ENCODE measurements at places on chromosomes 7 and 10.

DNA sequence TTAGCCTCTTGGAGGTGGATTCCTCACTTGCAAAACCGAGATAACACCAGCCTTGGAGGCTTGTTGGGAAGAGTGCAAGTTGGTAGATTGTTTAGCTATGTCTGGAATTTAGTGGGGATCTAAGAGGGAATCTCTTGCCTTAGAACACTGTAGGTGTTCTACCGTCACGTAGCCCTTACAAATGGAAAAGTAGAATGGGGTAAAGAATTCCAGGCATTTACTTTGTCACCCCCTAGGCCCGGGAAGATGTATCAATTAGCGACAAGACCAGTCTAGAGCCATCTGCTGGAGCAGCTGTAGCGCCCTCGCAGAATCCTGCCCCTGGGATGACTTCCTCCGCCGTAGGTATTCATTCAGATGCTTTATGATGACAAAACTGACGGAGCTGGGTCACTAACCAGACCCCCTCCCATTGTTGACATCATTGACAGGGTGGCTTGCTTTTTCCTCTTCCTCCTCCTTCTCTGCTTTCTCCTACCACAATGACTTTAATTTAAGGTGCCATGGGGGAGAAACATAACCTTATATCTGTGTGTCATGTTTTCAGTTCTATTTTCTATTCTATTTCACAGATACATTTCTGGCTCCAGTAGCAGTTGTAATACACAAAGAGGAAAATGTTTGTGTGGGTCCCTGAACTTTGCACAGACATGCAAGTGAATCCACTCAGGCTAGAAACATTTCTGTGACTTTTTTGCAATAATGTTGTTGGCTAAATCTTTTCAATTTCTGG is 262.6 kb upstream of the LYZL1 start:
- no peak overlapping the region for H3K4me3 ChIP-seq
- H3K27ac ChIP-seq = no peak overlapping the region
- no peaks in the 10 kb centered on the region for H3K36me3 ChIP-seq
- no peak for DNase-seq

DNA sequence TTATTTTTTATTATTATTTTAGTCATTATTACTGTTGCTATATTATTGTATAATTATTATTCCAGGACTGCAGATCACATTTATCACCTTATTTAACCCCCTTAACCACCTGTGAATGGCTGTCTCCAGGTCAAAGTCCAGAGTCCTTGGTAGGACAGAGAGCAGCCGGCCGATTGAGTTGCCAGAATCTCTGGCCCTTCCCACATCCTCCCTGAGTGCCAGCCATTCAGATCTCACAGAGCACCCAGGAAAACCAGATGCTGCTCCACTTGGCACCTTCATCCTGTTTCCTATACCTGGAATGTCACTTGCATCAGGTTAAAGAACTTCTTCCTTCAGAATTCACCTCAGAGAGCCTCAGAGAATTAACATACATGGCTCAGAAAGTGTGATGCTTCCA is 101.1 kb downstream of the ELAPOR2 start:
- no peaks in the 10 kb centered on the region for H3K36me3 ChIP-seq
- H3K27me3 ChIP-seq = no peaks in the 10 kb centered on the region
- no peak overlapping the region for H3K27ac ChIP-seq

DNA sequence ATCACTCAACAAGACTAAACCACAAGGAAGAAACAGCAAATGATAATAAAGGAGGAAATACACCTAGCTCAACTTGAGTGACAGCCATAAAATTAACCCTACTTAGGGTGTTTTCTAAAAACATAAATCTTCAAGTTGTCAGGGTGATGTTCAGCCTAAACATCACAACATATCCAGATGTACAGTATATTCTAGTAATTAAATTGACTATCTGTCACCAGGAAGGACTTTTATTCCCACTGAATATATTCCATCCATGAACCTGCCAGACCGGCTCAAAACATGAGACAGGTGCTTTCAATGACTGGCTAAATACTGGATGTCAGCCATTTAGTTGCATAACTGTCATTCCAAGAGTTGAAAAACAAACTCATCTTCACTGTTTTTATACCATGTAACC is 298.1 kb upstream of the NEBL start:
- H3K4me1 ChIP-seq = no peaks in the 10 kb centered on the region
- no peak overlapping the region for H3K4me3 ChIP-seq
- no peak for DNase-seq
- H3K27ac ChIP-seq = no peak overlapping the region
- H3K27me3 ChIP-seq = no peaks in the 10 kb centered on the region

DNA sequence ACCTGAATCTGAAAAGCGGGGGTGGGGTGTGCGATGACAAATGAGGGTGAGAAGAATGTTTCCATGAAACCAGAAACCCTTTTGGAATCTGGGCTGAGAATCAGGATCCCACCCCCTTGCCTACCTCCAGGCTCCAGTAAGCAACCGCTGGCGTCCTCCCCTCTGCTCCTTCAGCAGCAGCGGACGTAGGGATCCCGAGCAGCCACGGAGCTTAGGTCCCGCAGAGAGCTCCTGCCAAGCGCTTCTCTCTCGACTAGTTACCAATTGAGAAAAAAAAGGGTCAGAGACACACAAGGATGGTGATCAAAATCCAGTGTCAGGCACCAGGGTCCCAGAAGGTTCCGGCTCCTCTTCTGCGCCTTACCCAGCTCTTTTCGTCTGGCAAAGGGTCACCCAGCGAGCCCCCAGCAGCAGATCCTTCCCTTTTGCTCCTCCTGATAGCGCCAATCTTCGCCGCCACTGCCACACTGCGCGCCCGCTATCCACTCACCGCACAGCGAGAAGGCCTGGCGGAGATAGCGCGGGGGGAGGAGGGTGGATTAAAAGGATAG is 733.5 kb downstream of the ZWINT start:
- no peak for DNase-seq
- H3K36me3 ChIP-seq = no peaks in the 10 kb centered on the region
- no peak overlapping the region for H3K27ac ChIP-seq

- peaks cover 16% of the 10 kb centered on the region for H3K4me1 ChIP-seq
- peak overlapping the region; percentile 30 for H3K27ac ChIP-seq
- H3K4me3 ChIP-seq = no peak overlapping the region
- no peaks in the 10 kb centered on the region for H3K27me3 ChIP-seq
Measured at GRCh38 chr10:58782876-58783851, 270.5 kb downstream of the BICC1 start.

- H3K4me3 ChIP-seq = no peak overlapping the region
- H3K36me3 ChIP-seq = no peaks in the 10 kb centered on the region
- peak overlapping the region; percentile 49 for H3K27ac ChIP-seq
- DNase-seq = no peak
Measured at GRCh38 chr10:62459072-62459471, 84.9 kb downstream of the ZNF365 start.

DNA sequence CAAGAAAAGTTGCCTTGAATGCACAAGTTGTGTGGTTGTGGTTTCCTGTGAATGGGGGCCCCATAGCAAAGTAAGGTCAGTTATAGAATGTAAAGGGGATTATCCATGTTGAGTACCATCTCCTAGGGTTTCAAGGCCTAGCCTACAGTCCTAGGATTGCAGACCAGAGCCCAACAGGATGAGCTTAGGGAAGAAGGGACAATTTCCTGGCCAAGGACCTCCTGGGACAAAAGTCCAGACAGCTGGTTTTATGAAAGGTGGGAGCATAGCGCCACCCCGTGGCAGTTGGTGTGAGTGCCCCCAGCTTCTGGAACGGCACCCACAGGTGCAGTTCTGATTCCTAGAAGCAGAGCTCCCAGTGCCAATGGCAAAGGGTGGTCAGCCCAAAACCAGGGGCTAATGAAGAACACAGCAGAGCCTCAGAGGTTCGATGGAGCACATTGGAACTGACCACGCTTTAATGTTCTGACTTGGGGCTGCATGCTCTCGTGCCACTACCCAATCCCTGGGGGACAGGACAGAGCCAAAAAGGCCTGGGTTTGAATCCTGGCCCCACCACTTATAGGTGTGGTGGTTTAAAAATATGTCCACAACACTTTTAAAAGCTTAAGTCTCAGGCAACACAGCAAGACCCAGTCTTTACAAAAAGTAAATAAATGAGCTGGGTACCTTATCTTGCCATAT is 25.8 kb upstream of the TMEM120A start:
- DNase-seq = no peak
- no peaks in the 10 kb centered on the region for H3K27me3 ChIP-seq
- no peak overlapping the region for H3K4me3 ChIP-seq

- H3K27me3 ChIP-seq = no peaks in the 10 kb centered on the region
- H3K36me3 ChIP-seq = no peaks in the 10 kb centered on the region
- DNase-seq = no peak
- no peaks in the 10 kb centered on the region for H3K4me1 ChIP-seq
- H3K27ac ChIP-seq = no peak overlapping the region
Measured at GRCh38 chr7:97372882-97373281, 255.4 kb downstream of the SDHAF3 start.
